T-cell (primary cell): ENCODE measurements at places on chromosomes 1 and 21.

- no peak for DNase-seq
Measured at GRCh38 chr1:215056584-215056983, 26.0 kb upstream of the KCNK2 start.

- DNase-seq = no peak
Measured at GRCh38 chr1:8024329-8024728, 1.8 kb downstream of the ERRFI1 start.

DNA sequence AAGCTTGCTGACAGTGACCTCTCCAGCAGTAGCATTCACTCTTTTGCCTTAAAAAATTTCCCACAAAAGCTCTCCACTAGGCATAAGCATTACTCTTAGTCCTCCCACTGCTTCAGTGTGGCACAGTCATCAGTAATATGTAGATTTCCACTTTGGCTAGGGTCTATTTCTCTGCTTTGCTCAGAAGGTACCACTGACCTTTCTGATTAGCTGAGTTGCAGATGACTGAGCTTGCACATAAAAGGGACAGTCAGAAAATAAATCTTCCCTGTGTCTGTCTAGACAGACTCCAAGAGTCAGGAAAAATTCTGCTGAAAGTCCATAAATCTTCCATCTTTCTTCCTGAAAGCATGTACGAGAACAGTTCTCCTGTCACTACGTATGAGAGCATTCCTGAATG lies 56.6 kb upstream of the APP start:
- DNase-seq = no peak

DNA sequence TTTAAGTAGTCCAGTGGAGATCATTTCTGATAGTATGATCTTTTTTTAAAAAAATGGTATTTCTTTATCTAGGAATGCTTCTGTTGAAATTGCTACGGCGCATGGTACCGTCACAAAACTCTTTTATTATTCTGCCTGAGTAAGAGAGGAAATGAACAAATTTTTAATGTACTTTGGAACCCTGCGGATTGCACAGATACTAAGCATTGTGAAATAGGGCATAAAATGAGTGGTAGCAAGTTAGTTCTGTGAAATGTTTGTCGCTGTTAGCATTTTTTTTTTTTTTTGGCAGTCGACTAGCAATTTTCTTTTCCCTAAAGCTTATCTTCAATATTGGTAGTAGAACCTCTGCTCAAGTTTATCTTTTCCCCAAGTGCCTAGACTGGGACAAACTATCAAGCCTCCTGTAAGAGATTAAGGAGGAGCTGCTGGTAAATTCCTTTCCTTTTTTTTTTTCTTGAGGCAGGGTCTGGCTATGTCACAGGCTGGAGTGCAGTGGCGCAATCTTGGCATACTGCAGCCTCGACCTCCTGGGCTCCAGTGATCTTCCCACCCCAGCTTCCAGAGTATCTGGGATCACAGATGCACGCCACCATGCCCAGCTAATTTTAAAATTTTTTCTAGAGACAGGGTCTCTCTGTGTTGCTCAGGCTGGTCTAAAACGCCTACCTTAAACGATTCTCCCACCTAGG lies 2.2 kb downstream of the ITSN1 start:
- DNase-seq = no peak

GRCh38 chr1:62259551-62259950 lies 59.7 kb downstream of the KANK4 start:
- DNase-seq = no peak

DNA sequence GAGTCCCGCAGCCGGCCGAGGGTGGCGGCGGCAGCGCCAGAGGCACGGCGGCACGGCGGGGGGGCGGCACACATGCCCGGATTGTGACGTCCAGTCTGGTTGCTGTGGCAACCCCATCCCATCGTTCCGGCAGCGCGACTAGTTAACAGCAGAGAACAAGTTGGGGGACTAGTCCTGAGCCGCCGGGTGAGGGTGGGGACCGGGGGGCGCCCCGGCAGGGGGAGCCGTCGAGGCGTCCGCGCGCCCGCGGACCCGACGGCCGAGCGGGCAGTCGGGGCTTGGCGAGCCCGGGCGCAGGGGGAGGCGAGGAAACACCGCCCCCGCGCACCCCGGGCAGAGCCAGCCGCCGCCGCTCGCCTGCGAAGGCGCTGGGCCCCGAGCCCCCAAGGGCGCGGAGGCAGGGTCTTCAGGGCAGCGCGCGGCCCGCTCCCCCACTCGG lies at the start of gene CHD5:
Gene CHD5, minus strand, starts transcription at position 54 of the 439 bp plus-strand sequence. CDS start 298 bp downstream, outside the sequence.
- DNase-seq = no peak

GRCh38 chr21:26849428-26850115 lies 4.4 kb upstream of the ADAMTS1 start:
- DNase-seq = no peak

DNA sequence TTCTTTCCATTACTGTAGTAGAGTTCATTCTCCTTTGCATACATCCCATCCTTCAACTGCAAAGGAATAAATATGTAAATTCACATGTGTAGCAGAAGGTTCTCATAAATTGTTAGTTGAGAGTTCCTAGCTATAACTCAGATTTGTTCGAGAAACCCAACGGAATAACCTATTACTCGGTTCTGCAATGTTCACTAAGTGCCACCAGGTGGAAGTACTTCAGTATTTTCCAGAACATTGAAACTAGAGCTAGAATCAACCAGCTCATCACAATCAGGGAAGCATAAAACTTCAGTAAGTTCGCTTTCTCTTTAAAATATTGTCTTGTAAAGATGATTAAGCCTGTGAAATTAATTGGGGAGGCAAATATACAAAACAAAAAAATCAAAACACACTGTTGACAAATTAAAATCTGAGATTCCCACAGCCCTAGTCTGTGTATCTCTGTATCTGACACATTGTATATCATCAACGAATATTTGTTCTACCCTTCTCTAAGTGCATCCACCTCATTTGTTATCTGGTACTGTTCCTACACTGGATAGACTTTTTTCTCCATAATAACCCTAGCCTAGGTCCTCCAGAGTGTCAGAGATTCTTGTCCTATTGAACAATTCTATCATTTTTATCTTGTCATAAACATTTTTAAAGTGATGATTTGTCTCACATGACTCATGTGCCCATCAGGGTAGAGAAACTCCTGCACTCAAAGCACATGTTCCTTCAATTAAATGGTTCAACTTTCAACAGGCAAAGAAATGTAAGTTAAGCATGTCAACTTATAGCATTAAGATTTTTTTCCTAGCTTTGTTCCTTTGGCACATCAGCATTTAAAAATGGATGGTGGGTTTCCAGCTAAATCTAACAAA lies 31.9 kb downstream of the MROH9 start:
- no peak for DNase-seq

DNA sequence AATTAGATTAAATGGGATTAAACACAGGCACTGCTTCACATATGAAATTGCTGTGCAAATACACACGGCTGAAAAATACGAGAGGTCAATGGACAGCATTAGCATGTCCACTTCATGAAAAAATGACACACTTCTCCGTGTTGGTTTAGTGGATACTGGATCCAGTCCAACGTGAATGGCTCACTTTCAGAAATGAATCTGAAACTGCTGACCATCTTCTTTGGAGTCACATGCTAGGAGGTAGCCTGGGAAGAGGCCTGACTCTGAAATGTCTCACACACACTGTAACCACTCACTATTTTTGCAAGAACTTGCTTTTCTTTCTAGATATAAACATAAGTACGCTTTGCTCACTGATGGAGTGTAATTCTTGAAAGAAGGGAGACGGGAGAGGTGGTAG lies 127.3 kb downstream of the HLCS start:
- DNase-seq = no peak

DNA sequence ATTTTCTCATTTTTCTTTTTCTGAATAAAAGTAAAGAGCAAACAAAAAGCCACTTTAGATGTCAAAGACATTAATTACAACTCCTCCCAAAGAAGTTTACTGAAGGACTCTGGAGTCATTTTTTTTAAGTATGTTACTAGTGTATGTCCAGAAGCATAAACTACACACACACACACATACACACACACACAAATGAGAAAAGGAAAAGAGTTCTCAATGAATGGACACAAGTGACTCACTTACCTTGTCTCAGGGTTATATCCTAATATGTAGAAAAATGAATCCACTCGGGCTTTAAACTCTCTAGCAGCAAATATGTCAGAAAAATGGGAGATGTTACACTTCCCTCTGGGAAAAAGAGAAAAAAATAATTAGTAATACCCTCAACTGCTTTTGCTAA lies 223.1 kb downstream of the SLC45A1 start:
- DNase-seq = no peak

DNA sequence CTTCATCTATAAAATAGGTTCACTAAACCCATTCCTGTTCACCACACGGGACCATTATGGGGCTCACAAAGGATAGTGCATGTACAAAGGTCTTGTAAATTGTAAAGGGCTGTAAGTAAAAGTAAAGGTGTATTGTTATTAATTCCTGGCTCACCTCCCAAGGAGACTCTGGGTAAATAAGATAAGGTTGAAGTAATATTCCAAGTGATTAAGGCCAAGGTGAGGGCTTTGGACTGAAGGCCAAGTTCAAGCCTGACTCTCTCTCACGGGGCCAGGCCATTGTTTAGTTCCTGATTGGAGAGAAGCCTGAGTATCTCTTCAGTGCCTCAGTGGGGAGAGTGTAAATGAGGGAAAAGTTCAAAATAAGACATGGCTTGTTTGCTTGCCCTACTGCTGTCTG lies 19.5 kb upstream of the ZFYVE9 start:
- DNase-seq = no peak

GRCh38 chr1:19327301-19327700 lies 15.2 kb downstream of the SLC66A1 start:
- no peak for DNase-seq

GRCh38 chr1:203349773-203350524 lies 973 bp downstream of the FMOD start:
- no peak for DNase-seq

DNA sequence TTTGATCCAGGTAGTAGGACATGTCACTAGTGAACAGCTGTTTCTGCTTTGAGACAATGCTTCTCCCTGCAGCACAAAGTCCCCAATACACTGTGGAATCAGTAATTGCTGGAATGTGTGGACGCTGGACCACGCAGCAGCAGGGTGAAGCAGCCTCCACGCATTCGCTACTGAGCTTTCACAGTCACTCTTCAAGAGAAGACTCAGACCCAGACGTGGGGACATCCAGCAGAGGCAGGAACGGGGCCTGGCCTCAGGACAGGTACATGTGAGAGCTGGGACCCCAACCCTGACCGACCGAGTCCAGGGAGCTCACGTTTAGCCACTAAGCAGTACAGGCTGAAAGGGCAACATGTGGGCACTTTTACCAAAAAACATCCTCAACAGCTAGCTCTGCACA lies 34.1 kb upstream of the PRDM15 start:
- no peak for DNase-seq

- DNase-seq = no peak
Measured at GRCh38 chr1:190312763-190313162, 164.9 kb downstream of the BRINP3 start.

DNA sequence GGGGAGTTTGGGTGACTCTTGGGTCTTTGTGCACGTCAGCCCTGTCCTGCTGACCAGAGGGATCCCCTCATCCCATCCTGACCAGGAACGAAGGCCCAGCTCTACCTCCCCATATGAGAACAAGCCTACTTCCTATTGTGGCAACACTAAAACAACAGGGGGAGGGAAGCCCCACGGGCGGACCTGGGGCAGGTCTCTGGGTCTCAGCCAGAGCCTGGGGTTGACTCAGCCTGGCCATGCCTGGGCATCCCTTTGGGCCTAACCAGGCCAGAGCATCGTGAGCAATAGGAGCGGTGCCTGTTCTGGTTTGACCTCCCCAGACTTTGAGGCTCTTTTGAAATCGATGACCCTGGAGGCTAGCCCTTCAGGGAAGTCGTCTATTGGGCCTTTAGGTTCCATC lies 16.8 kb downstream of the RPS6KA1 start:
- DNase-seq = no peak

- no peak for DNase-seq
Measured at GRCh38 chr1:165616054-165616612, 14.9 kb upstream of the MGST3 start.

GRCh38 chr1:29349871-29350491 lies 113.7 kb downstream of the PTPRU start:
- no peak for DNase-seq

- DNase-seq = no peak
Measured at GRCh38 chr1:245363461-245364200, 208.8 kb downstream of the KIF26B start.

GRCh38 chr1:214008791-214009422 lies 21.1 kb downstream of the PROX1 start:
- DNase-seq = no peak

DNA sequence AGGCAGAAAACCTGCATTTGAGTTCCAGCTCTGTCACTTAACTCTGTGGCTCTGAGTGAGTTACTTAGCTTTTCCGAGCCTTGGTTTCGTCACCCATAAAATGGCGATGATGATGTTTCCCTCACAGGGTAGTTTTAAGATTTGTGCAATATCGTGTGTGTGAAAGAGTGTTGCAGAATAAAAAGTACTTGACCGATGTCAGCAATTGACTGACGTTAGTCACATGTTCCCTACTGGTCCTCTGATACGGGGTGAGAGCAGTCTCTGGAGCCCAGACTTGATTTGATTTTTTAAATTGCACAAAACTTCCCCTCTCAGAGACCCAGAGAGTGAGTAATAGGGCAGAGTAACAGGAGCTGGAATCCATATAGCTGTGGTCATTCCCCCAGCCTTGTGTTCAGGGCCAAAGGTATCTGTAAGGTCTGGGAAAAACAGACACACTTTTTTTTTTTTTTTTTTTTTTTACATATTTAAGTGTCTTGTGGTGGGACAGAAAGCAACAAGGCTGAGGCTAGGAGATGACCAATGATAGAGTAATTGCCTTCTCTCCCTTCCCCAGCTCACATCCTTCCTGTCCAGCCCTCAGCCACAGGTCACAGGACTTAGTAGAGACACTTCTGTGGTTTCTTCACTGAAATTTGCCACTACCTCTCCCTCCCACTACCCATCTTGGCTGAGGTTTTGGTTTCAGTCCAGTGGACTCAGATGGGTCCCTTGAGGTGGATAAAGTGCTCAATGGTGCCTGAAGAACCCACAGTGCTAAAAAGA lies 2.0 kb downstream of the FCER1G start:
- no peak for DNase-seq
